ENCODE measurements at places on chromosomes 11 and 22. TPM values are rescaled to one million over a fixed set of nuclear protein-coding genes. Genes with fewer than 3 reads are reported as not detected.

Gene C22orf42
- total RNA-seq, result not detected

Gene ZP1
- not detected for total RNA-seq

Gene ANKK1
- under 0.01 TPM for total RNA-seq

Gene RAB3IL1
- 2.0 TPM for total RNA-seq

Gene SYT9
- 2.6 TPM for total RNA-seq

Gene OMP
- not detected for total RNA-seq

Gene SLC22A12
- not detected for total RNA-seq

Gene XKR3
- not detected for total RNA-seq

Gene OR5A1
- total RNA-seq, result not detected

Gene SOX6
- 0.67 TPM for total RNA-seq

Gene SCGB1A1
- total RNA-seq, result not detected

Gene CTSC
- 230 TPM for total RNA-seq

Gene SLC5A4
- 2.6 TPM for total RNA-seq
